ENCODE measurements at places on chromosomes 7 and 10.

DNA sequence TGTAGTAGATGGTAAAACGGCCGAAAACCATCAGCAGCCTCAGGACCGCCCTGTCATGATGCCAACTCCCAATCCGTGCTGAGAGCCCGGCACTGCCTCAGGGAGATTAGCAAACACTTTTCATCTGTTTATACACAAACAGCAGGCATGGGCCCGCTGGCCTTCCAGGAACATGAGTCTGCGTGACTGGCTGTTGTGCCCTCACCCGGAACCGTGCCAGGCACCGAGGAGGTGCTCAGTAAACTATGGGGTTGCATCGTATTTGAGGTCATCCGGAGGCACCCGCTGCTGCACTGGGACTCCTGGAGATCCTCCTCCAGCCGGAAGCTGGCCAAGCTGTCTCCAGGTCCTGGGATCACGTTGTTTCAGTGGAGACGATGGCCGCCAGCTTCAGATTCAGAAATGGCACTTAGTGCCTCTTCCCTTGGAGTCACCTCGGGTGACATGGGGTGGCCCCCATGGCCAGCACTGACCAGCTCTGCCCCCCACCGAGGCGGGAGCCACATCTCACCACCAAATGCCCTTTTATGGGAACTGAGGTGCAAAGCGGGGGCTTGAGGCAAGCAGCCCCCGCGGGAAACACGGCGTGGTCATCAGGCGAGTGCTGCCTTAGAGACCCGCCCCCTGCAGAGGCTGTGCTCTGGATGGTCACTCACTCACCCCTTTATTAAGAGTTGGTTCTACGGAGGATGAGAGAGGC is 585.9 kb downstream of the PTPRN2 start:
- DNase-seq: no peak

DNA sequence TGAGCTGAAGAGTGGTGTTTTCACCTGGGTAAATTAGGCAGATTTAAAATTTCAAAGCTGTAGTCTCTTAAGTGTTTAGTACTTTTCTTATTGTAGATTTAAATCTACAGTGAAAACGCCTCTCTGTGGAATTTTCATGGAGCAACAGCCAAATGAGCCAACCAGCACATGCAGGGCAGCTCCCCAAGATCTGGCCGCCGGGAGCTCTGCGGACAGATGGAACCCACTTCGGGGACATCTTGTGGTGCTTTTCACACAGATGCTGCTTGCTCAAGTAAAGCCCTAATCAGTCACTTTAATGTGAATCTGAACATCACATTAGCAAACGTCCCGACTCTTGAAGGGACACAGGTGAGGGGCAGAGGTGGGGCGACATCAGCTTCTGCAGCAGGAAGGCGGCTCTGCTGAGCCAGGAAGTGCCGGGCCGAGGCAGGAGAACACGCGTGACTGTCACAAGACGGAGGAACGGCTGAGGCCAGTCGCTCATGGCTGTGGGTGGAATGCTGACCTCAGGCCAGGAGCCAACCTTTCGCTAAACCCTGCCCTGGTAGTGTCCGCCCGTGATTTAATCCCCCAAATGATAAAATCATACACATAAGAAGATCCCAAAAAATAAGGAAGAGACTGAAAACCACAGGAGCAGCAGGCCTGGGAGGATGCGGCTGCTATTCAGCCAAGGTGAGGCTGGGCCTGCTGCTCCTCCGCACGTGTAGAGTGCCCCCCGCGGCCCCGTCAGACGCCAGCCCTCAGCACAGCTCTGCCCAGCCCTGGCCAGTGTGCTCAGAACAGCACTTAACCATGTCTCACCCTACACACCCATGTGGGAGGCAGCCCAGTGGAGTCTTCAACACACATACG is 256.8 kb downstream of the ZMYND11 start:
- DNase-seq: no peak

GRCh38 chr10:17432723-17433122 is 21.7 kb downstream of the ST8SIA6 start:
- DNase-seq: no peak

- no peak for DNase-seq
These were observed 326.0 kb downstream of the DGKB start for GRCh38 chr7:14576578-14576977.

GRCh38 chr7:128876978-128877755 is 14.5 kb downstream of the ATP6V1F start:
- no peak for DNase-seq

- no peak for DNase-seq
These were observed 96.8 kb downstream of the COL28A1 start for GRCh38 chr7:7438851-7439250.

- no peak for DNase-seq
These were observed 269.1 kb upstream of the SORCS1 start for GRCh38 chr10:107433605-107434004.

DNA sequence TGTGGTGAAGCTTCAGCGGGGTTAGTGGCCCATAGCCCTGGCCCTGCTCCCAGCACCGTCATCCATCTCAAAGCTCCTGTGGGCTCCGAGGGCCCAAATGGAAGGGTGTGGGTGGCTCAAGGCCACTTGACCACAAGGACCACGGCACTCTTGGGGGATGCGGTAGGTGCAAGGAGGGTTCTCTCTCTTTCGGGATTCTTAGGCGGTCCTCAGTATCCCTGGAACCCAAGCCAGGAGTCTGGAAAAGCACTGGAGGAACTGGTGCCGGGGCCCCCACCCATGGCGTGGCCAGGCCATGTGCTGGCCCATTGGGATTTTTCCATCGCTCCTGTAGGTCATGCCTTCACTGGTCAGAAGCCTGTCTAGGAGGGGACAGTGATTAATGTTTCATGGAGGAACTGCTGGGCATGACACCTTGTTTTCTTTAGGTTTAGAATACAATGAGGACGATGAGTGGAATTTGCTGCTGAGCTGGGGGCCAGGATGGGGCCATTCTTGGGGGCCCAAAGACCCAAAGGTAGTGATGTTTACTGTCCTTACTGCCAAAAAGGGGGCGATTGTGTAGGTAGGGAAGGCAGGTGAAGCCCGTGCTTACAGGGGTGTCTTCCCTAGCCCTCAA is 16.7 kb downstream of the AQP1 start:
- DNase-seq: no peak

DNA sequence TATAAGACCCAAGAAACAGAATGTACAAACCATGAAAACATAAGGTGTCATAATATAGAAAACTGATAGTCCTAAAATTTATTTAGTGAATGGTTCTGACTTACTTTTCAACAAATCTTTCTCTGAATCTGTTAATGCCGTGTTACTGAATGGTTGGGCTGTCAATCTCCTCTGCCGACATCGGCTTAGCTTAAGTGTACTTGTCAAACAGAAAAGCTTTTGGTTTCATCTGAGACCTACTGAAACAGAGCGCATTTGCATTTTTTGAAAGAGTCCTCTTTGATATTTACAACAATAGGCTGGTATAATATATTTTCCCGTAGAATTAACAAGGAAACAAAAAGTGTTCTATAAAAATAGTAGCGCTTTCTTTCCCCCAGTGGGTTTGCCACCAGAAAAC is 120.9 kb upstream of the ZNF804B start:
- no peak for DNase-seq

DNA sequence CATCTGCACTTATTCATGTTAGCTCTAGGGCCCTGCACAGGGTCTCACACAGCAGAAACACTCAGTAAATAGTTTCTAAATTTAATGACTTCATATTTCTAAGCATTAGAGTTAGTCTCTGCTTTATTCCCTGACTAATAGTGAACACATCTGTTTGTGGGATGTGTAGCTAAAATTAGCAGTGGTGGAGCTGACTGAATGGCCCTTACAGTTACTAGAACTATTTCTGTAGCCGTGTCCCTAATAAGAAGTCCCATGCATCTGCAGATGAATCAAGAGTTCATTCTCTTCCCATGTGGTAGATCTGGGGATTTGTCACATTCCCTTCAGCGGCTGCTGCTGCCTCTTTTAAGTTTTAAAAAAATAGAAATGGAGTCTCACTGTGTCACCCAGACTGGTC is 11.7 kb downstream of the MAP3K8 start:
- DNase-seq: no peak

DNA sequence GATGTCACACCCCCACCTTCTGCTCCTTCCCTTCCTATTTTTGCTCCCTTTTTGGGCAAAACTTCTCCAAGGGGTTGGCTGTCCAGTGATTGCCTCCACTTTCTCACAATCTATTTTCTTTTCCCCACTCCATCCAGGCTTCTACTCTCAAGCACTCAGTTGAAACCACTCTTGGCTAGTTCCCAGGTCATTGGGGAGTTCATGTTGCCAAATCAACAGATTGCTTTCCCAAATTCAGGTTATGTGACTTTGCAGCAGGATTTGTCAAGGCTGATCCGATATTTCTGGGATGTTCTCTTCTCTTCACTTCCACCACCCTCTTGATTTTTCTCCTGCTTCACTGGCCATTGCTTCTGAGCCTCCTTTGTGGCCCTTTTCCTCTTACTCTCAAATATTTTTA is 258.7 kb upstream of the SLC26A5 start:
- no peak for DNase-seq

- DNase-seq: no peak
These were observed 186.0 kb upstream of the TCF7L2 start for GRCh38 chr10:112763916-112764520.

DNA sequence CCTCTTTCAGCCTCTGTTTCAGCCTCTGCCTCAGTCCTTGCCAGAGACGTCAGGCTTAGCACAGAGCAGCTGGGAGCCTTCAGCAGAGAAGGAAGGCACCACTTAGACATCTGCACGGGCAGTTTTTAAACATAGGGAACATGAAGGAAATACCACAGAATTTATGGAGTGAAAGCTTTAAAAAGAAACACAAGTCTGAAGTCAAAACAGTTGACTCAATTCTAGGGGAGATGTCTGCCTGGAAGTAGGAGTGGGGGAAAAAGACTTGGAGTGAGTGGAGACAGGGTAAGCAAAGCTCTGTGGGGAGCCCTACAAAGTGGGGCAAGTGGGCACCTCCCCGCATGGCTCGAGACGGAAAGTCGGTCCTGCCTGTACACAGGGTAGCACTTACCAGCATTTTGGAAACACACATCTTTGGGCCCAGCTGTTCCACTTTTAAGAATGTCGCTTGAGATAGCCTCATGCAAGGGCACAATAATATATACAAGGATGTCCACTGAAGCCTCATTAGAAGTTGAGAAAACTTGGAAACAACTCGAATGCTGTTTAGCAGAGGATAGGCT is 5.0 kb upstream of the TBXAS1 start:
- no peak for DNase-seq

GRCh38 chr10:14345262-14345661 is 14.5 kb upstream of the FRMD4A start:
- no peak for DNase-seq

DNA sequence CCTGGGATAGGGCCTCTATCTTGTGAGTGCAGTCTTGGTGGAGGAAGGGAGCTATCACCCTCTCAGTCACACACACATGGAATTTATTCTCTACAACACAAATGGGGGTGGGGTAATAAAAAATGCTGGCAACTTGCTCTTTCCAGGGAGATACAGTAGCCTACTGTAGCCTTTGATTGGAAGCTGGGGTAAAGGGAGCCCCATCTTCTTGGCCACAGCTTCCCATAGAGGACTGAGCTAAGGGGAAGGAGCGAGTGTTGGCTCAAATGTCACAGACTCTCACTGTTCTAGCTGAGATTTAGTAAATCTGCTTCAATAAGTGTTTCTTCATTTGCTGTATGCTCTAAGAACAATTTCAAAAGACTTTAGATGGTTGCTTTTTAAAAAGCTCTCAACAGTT is 222.2 kb upstream of the CXCL12 start:
- no peak for DNase-seq

GRCh38 chr10:32793033-32793432 is 165.0 kb downstream of the ITGB1 start:
- no peak for DNase-seq

GRCh38 chr10:35705671-35706070 is 63.6 kb upstream of the FZD8 start:
- DNase-seq: no peak

- no peak for DNase-seq
These were observed 75.1 kb downstream of the DNAH11 start for GRCh38 chr7:21617916-21618390.

DNA sequence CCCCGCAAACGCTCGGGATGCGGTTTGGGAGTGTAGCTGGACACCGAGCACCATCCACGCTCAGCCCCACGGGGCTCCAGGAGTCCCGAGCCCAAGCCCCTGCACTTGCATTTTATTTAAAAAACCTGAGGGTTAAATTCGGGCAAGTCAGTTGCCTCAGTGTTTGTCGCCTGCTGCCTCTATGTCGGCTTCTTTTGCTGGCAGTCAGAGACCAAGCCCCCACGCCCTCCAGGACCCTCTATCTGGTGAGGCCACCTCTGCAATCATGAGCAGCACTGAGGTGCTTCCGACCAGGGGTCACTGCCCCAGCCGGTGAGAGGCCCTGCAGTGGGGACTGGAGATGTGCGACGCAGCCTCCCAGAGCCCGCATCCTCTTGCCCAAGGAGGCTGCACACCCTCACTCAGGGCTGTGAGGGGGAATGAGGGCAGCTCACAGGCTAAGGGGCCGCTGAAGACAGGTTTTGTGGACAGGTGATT is 13.3 kb upstream of the ZNF273 start:
- no peak for DNase-seq

- no peak for DNase-seq
These were observed 74.4 kb downstream of the TNS3 start for GRCh38 chr7:47507522-47507921.

- DNase-seq: no peak
These were observed 234.3 kb downstream of the LRMDA start for GRCh38 chr10:75665707-75666106.
